ENCODE measurements at places on chromosomes 13 and 19. TPM values are rescaled to one million over a fixed set of nuclear protein-coding genes. Genes with fewer than 3 reads are reported as not detected.

Gene TDRD12
- not detected for polyA plus RNA-seq

Gene PDCD5
- 177 TPM for polyA plus RNA-seq

DNA sequence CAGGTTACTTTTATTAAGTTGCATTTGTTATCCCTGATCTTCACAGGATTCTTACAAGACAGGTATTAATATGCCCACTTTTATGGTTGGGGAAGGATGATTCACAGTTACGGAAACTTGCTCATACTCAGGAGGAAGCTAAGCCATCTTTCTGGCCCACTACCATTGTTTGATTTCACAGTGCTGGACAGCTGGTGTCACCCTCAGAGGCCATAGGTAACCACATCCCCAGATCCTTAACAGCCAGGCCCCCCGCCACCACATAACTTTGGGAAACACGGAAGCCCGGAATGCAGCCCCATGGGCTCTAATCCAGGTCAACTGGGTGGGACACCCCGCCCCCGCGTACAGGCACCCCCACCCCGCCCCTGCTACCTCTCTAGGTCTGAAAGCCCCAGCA is 119.7 kb downstream of the IRS2 start:
- no peak for DNase-seq

DNA sequence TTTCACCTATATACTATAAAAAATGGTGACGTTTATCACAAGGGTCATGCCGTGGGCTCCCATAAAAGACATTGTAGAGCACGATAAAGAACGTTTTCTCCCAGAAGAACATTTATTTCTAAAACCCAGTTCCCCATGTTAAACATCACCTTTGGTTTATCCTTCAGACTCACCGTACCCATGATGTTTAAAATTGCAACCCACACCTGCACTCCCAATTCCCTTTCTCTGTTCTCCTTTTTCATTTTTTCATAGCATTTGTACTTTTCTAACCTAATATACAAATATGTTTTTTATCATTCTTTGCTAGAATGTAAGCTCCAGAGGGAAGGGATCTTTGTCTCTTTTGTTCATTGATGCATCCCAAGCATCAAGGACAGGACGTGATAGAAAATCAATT is 2.0 kb downstream of the RCBTB2 start:
- DNase-seq, result no peak

DNA sequence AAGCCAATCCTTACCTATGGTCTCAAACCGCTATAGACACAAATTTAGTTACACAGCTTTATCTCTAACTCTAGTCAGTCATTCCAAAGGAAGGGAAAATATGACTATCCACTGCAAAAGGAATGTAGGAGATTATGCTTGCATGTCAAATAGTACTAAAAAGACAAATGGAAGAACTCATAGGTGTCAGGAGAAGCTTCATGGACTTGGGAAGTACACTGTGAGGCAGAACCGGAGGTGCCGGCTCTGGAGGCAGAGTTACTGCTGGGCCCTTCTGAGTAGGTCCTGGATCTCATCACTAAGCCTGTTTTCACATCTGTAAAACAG is 97.5 kb downstream of the FOXO1 start:
- no peak for DNase-seq
